ENCODE measurements at places on chromosomes 4 and X.

GRCh38 chr4:144302704-144303536 lies 162.4 kb upstream of the GYPA start:
- DNase-seq: no peak

DNA sequence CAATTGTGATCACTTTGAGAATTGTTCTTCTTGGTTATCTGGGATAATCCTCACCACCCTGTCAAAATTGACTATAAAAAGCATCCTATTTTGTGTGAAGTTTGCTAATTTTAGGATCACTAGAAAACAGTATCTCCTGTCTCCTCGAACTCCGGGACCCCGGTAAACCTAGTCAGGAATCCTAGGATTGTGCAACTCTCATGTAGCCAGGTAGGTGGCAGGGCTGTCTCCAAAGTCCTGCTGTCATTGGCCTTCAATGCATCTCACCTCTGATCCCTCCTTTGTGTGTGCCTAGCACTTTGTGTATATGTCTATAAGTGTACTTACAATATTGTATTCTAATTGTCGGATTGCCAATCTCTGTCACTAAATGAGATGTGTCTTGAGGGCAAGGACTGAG lies 1564.8 kb downstream of the RPA4 start:
- DNase-seq: no peak

DNA sequence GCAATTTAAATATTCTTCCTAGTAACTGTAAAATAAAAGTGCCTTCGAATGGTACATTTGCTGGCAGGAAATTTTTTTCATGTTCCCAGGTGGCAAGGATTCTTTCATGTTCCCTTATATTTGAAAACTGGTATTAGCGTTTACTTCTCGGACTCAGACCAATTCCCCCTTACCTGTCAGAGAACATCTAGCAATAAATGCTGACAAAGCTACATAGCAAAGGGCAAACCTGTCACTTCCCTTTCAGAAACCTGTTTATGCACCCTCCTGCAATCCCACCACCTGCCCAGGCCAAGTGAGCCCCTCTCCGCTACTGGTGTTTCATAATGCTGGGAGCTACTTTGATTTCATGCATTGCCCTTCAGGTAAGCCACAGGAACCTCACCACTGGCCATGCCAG lies 98.2 kb downstream of the HPRT1 start:
- no peak for DNase-seq

DNA sequence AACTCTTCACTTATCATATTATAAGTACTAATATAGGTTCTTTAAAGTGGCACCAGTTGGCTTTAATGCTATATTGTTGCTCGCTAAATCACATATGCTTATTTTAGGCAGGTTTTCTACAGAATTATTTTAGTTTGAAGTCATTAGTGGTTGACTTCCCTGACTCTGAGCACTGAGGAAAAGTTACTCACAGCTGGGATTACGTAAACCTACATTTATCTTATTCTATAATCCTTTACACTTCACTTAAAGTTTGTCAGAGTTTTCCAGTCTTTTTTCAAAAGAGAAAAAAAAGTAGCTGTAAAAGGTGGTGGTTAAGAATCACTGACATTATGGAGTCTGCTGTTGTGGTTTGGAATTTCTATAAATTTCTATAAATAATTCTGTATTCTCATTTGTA lies 5.8 kb downstream of the UGT2B4 start:
- no peak for DNase-seq

DNA sequence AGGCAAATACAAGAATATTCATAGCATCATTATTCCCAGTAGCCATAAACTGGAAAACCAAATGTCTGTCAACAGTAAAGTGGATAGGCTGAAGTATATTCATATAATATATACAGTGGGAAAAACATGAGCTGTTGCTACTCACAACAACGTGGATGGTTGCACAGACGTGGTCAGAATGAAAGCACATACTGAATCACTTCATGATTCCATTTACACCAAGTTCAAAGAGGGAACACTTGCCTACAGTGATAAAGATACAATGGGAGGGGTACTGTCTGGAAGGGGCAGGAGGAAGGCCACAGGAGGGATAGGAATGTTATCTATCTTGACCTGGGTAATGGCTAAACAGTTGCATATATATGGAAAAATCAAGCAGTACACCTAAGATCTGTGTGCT lies 25.3 kb downstream of the APBB2 start:
- DNase-seq: no peak

DNA sequence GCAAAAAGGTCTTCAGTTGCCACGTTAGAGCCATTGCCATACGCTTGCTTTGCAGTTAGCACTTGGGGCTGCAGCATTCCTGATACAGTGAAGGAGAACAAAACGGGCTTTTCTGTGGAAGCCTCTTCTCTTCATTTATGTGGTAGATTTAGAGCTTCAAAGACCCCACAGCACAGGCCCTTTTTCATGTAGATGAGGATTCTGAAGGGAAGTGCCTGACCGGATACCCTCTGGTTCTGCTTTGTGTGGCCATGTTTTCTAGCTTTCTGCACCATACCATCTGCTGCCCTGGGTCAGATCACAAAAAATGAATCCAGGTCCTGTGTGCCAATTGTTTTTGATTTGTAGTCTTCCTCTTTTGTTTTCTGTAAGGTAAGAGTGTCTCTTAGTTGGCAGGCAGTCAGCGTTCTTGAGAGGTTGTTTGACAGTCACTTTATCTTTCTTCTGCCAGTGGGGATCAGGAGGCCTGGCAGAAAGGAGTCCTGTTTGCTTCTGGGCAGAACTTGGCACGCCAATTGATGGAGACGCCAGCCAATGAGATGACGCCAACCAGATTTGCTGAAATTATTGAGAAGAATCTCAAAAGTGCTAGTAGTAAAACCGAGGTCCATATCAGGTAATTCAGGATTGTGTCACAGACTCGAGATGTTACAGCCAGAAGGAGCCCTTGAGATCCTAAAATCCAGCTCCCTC lies 7.7 kb downstream of the LAP3 start:
- DNase-seq: no peak

DNA sequence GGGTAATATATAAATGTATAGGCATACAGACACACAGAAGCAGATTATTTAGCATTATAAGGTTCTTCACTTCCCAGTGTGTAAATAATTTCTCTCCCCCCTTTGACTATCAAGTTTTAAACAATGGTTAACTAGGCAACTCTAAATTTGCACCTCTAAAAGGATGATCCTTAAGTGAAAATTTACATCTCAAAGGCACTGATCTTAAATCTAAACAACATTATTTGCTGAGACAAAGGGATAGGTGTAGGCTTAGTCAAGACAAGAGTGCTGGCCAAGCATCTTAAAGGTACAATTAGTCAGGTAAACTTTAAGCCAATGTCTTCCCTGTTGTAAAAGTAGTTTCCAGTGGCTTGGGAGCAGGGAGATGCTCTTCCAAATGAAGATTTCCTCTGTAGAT lies 33.0 kb downstream of the NLRP2B start:
- no peak for DNase-seq

GRCh38 chr4:178937130-178937529 lies 1494.9 kb upstream of the AGA start:
- no peak for DNase-seq

All from C1 segment of cervical spinal cord (tissue), 14 donors.